Dermis microvascular lymphatic vessel endothelial cell (primary cell): ENCODE measurements at places on chromosomes 5 and 9. TPM values are rescaled to one million over a fixed set of nuclear protein-coding genes. Genes with fewer than 3 reads are reported as not detected.

Gene PDCD1LG2
- total RNA-seq, result 0.51 and 0.77 TPM in 2 replicates

- no peak for DNase-seq
Measured at GRCh38 chr5:42518595-42519221, 95.5 kb downstream of the GHR start.

- DNase-seq, result no peak
Measured at GRCh38 chr5:909086-909485, 16.4 kb downstream of the TRIP13 start.

Gene WDR70
- 19.7 and 27.7 TPM in 2 replicates for total RNA-seq

Gene EQTN
- under 0.01 TPM in 1 of 2 replicates, not detected in the other for total RNA-seq

Gene DMRTA1
- under 0.01 and 0.13 TPM in 2 replicates for total RNA-seq

GRCh38 chr5:170591054-170591453 lies 87.2 kb downstream of the KCNIP1 start:
- no peak for DNase-seq

GRCh38 chr5:66472010-66472409 lies 124.2 kb upstream of the MAST4 start:
- DNase-seq, result no peak

DNA sequence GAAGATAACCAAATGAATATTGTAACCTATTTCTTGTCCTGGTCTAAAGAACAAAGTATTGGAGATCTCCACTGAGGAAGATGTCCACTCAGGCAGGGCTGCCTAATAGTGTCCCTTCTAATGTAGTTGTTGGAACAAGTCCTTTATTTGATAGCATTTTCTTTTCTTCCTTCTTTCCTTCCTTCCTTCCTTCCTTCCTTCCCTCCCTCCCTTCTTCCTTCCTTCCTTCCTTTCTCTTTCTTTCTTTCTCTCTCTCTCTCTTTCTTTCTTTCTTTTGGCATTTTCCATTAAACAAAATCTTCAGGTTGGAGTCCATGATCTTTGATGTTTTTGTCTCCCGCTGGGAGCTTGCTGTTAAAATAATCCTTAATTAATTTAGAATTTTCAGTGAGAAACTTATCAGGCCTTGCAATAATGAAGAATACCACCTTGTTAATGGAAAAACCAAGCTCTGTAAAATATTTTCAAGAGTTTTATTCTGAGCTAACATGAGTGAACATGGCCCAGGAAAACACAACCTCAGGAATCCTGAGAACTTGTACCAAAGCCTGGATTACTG lies 43.5 kb upstream of the TENT2 start:
- no peak for DNase-seq
